ENCODE measurements at places on chromosomes 3 and 15.

- DNase-seq = no peak
These were observed 54.7 kb downstream of the NR2F2 start for GRCh38 chr15:96385195-96385594.

- DNase-seq = no peak
These were observed 8.2 kb downstream of the SLC27A2 start for GRCh38 chr15:50190166-50190570.

GRCh38 chr15:52133510-52134220 is 21.1 kb upstream of the BCL2L10 start:
- no peak for DNase-seq

GRCh38 chr15:57321973-57322601 is 54.2 kb upstream of the CGNL1 start:
- no peak for DNase-seq

DNA sequence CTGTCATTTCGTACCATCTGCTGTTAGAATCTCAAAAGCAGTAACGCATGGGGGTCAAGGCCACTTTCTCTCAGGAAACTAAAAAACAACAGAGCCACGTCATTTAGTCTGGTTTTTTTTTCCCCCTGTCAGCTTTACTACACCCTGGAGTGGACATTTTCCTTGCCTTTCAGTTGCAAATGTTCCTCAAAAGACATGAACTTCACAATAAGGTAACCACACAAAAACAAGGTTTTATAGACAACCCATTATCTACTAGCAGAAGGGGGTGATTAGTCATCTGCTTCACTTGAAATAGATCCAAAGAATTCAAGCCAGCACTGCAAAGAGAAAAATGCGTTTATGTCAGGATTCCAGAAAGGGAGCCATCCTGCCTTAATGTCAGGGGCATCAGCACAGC is 171.8 kb upstream of the CDIN1 start:
- DNase-seq = peak; percentile 8

GRCh38 chr3:177236704-177237103 is 39.4 kb upstream of the TBL1XR1 start:
- DNase-seq = no peak

- no peak for DNase-seq
These were observed 77.4 kb upstream of the ANKRD28 start for GRCh38 chr3:15875016-15875689.

GRCh38 chr15:35505809-35506208 is 40.2 kb downstream of the DPH6 start:
- DNase-seq = no peak

DNA sequence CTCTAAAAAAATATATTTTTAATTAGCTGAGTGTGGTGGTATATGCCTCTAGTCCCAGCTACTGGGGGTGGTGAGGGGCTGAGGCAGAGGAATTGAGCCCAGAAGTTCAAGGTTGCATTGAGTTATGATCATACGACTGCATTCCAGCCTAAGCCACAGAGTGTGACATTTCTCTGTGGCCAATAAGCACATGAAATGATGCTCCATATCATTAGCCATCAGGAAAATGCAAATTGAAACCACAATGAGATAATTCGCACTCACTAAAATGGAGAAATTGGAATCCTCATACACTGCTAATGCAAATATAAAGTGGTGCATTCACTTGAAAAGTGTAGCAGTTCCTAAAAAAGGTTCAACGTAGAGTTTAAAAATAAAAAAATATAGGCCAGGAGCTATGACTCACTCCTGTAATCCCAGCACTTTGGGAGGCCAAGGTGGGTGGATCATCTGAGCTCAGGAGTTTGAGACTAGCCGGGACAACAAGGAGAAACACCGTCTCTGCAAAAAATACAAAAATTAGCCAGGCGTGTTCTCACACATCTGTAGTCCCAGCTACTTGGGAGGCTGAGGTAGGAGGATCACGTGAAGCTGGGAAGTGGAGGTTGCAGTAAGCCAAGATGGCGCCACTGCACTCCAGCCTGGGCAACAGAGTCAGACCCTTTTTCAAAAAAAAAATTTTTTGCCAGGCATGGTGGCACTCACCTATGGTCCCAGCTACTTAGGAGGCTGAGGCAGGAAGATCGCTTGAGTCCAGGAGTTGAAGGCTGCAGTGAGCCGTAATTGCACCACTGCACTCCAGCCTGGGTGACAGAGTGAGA is 35.2 kb downstream of the IFT122 start:
- no peak for DNase-seq

- DNase-seq = no peak
These were observed 444.5 kb downstream of the PLOD2 start for GRCh38 chr3:145716519-145716918.

GRCh38 chr3:125129512-125129997 is 73.8 kb upstream of the HEG1 start:
- DNase-seq = peak; percentile 89

Data from NCI-H446 (cell line).